IPS DF 6.9 (cell line): ENCODE measurements at places on chromosomes 2 and 18.

GRCh38 chr2:121104721-121105141 is 180.3 kb downstream of the TFCP2L1 start:
- DNase-seq, result no peak

GRCh38 chr2:86073225-86073624 is 32.5 kb downstream of the POLR1A start:
- DNase-seq, result no peak

GRCh38 chr2:100674666-100675065 is 111.9 kb downstream of the PDCL3 start:
- no peak for DNase-seq

- no peak for DNase-seq
Observed at GRCh38 chr18:48376934-48377333, 32.2 kb downstream of the ZBTB7C start.

- DNase-seq, result no peak
Observed at GRCh38 chr2:101238930-101239759, 13.5 kb upstream of the CNOT11 start.

GRCh38 chr2:178731300-178731699 is 75.9 kb downstream of the TTN start:
- no peak for DNase-seq

- peak; percentile 31 for DNase-seq
Observed at GRCh38 chr2:185583058-185583816, 155.4 kb upstream of the FSIP2 start.

GRCh38 chr2:166417669-166418068 is 41.9 kb upstream of the SCN9A start:
- no peak for DNase-seq

DNA sequence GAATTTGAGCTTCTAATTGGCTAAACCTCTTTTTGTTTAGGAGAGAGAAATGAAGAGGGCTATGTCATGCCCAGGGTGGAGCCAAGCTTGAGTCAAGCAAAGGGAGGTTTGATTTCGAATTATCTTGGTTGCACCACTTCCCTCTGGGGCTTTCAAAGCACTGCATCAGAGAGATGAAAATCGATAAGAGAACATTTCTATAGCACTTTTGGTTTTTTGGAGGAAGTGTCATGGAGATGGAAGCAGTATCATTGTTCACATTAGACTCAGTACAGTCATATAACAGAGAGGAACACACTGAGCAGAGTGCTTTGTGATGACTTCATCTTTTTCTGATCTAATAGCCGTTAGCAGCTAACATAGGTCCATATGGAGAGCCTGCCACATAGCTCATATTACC is 120.3 kb upstream of the UXS1 start:
- no peak for DNase-seq

- no peak for DNase-seq
Observed at GRCh38 chr18:60266558-60266957, 106.0 kb downstream of the MC4R start.

- no peak for DNase-seq
Observed at GRCh38 chr2:230124235-230124634, 55.5 kb upstream of the SLC16A14 start.

GRCh38 chr2:52955079-52955478 is 812.5 kb upstream of the CHAC2 start:
- DNase-seq, result no peak

- no peak for DNase-seq
Observed at GRCh38 chr2:205117125-205117524, 565.2 kb upstream of the NRP2 start.

DNA sequence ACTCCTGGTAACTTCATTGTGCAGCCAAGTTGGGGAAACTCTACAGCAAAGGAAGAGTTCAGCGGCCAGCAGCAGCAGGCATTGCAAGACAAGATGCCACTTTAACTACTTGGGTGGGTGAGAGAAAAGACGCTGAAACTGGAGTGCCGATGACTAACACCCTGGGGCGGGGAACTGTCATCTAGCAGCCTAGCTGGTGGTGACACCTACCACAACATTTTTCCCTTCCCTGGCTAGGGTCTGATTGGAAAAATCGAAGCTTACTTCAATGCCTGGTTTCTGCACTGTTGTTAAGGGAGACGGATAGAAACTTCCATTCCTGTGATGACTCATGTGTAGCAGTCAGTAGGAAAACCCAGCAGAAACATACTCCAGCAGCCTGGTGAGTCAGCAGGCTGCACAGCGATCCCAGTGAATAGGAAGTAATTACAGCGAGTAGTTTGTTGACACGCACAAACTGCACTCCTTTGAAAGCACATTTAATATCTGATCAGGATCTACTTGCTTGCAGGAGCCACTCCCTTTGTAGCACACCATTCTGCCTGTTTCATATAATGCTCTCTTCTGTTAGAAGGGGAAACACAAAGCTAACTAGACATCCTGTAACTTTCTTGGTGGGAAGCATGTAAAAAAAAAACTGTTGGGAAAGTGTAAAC is 62.1 kb upstream of the MAPRE2 start:
- no peak for DNase-seq

GRCh38 chr2:108531674-108532055 is 2.6 kb upstream of the LIMS1 start:
- DNase-seq, result no peak

- DNase-seq, result no peak
Observed at GRCh38 chr2:102591491-102592045, 27.8 kb upstream of the SLC9A2 start.

DNA sequence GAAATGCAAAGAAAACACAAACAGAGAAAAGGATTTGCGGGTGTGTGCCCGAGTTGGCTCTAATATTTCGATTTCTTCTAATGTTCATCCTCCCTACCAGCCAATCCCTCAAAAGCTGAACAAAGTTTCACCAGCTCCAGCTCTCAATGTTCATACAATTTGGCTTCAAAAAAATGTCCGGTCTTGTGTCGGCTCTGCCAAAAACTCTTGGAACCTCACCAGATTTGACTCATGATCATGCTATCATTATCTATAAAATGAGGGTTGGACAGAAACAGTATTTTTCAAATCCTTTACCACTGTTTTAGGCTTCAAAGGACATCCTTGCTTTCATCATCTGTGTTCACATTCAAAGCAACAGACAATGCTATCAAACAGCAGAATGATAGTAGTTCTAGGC is 88.2 kb downstream of the CRACDL start:
- no peak for DNase-seq

- no peak for DNase-seq
Observed at GRCh38 chr18:54626779-54627178, 35.7 kb downstream of the DYNAP start.

GRCh38 chr2:234998404-234999211 is 46.8 kb downstream of the SH3BP4 start:
- DNase-seq, result no peak

GRCh38 chr2:108629417-108629816 is 89.9 kb upstream of the RANBP2 start:
- DNase-seq, result no peak

GRCh38 chr2:152359573-152360363 is 24.8 kb downstream of the FMNL2 start:
- no peak for DNase-seq

DNA sequence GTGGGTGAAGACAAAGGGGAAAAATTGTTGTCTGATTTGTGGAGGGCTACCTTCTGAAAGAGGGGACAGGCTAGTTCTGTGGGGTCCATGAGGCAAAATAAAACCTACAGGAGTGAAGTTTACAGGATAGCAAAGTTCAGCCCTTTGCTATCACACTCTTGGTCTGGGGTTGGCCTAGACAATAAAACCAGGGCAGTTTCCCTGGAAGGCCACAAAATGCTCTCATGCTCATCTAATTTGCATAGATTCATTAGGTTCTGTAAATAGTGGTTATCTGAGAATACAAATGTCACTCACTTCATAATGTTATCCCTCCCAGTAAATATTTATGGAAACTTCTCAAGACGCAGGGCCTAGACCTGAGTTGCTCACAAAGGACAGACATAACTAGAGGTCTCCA is 63.6 kb downstream of the INSIG2 start:
- no peak for DNase-seq

- DNase-seq, result no peak
Observed at GRCh38 chr18:10900435-10900834, 248.9 kb downstream of the PIEZO2 start.

GRCh38 chr2:217683106-217683870 is 319.5 kb downstream of the TNS1 start:
- DNase-seq, result no peak

DNA sequence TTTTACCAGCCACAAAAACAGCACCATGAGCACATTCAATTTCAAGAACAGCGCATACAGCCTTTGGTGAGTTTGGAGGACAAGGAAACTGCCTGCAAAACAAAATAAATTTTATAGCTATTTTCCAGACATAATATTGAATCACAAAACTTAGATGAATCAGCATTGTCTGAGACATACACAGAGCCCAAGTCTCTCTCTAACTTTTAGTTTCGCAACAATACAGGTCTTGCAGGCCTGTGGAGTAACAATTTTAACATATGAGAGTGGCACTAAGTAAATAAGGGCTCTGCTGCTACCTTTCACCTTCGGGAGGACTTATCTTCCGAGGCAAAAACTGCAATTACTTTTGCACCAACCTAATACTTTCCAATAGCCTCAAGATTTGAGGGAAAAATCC is 56.1 kb upstream of the PEX13 start:
- no peak for DNase-seq

- DNase-seq, result no peak
Observed at GRCh38 chr2:147759536-147759935, 85.3 kb upstream of the ACVR2A start.

GRCh38 chr18:30992231-30992630 is 50.3 kb downstream of the DSC3 start:
- no peak for DNase-seq

- no peak for DNase-seq
Observed at GRCh38 chr2:227125506-227125905, 38.5 kb downstream of the COL4A4 start.

- peak; percentile 18 for DNase-seq
Observed at GRCh38 chr18:3869848-3870247, 419.9 kb downstream of the TGIF1 start.

DNA sequence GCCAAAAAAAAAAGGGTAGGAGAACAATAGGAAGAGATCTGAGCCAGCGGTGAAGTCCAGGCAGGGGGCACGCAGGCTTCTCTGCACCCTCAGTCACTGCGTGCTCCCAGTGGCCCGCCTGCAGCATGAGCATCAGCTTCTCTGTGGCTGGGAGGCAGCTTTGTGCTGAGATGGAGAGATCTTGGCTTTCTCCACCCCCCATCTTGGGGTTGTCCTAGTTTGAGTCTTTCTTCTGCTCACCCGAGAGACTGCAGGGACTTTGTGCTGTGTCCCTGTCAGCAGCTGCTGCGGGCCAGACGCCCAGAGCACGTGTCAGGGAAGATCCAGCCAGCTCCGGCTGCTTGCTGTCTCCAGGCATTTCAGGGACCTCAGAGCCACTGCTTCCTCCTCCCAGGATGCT is 20.3 kb downstream of the TRAPPC12 start:
- DNase-seq, result no peak

GRCh38 chr2:45778720-45779171 is 127.3 kb downstream of the PRKCE start:
- peak; percentile 39 for DNase-seq

GRCh38 chr2:237556773-237557632 is 9.4 kb upstream of the PRLH start:
- no peak for DNase-seq

GRCh38 chr2:223008956-223009355 is 43.0 kb upstream of the KCNE4 start:
- DNase-seq, result no peak

GRCh38 chr2:178271629-178272333 is 77.5 kb downstream of the OSBPL6 start:
- no peak for DNase-seq

DNA sequence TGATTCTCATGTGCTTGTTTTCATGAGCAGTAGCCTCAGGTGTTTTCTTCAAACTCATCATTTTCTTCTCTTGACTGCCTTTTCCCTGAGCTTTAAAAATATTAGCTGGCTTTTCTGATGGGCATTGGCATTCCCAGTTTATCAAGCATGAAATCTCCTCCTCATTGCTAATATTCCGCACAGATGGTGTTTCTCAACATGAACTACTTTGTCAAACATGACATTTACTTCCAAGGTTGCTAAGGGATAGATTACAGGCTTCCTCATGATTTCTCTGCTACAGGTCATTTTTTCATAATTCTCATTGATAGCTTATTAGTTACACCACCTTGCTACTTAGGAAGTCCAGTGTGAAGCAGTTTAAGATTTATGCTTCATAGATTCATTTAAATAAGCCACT is 1116.9 kb upstream of the CNTNAP5 start:
- no peak for DNase-seq

GRCh38 chr2:68908392-68908970 is 37.3 kb upstream of the BMP10 start:
- DNase-seq, result peak; percentile 31

DNA sequence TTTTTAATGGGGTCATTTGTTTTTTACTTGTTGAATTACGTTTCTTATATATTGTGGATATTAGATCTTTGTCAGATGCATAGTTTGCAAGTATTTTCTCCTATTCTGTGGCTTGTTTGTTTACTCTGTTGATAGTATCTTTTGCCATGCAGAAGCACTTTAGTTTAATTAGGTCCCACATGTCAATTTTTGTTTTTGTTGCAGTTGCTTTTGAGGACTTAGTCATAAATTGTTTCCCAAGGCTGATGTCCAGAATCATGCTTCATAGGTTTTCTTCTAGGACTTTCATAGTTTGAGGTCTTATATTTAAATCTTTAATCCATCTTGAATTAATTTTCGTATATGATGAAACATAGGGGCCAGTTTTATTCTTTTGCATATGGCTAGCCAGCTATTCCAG is 13.2 kb downstream of the PIKFYVE start:
- DNase-seq, result no peak

GRCh38 chr2:224004105-224004695 is 34.9 kb downstream of the SERPINE2 start:
- no peak for DNase-seq

DNA sequence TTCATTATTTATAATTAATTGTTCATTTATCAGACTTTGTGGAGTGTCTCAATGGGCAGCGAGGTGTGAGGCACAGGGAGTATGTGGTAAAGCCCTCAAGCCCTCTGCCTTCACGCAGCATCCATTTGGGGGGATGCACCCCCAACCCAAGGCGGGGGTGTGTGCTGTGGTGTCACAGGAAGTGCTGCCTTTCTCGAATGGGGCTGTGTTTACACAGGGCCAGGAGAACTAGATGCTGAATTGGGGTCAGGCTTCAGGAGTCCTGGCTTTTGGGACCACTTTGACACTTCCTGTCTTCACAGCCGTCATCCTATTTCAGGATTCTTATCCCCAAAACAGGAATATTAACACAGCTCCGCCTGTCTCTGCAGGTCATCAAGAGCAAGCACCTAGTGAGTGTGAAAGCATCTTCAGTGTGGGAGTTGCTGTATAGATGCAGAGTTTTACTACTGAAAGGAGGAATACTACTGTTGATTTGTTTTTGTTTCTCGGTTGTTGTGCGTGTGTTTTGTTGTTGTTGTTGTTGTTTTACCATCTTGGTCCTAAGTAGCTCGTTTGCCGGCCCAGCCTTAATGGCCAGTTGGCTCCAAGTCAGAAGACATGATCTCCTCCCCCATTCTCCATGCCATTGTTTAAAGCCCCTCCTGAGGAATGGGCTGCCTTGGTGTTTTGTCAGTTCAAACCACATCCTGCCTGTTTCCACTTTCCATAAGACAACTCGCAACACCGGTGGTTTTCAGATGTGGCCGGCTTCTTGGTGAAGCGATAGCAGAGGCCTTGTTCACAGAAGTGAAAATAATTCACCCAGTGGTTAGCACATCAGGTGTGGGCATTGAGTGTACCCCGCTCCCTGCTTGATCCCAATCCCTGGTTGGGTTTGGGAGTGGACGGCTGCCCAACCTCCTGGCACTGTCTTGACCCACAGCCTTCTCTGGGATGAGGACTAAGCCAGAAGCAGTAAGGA is 221.3 kb downstream of the BCL2 start:
- no peak for DNase-seq
